ENCODE measurements at places on chromosomes 11 and 22.

GRCh38 chr22:37184380-37184755 is 3.7 kb downstream of the C1QTNF6 start:
- no peak for DNase-seq

GRCh38 chr11:86440305-86440716 is 65.6 kb downstream of the CCDC81 start:
- DNase-seq = no peak

- DNase-seq = no peak
Measured at GRCh38 chr11:102368472-102368871, 21.5 kb downstream of the BIRC2 start.

- DNase-seq = no peak
Measured at GRCh38 chr11:69311767-69312385, 17.9 kb downstream of the MYEOV start.

DNA sequence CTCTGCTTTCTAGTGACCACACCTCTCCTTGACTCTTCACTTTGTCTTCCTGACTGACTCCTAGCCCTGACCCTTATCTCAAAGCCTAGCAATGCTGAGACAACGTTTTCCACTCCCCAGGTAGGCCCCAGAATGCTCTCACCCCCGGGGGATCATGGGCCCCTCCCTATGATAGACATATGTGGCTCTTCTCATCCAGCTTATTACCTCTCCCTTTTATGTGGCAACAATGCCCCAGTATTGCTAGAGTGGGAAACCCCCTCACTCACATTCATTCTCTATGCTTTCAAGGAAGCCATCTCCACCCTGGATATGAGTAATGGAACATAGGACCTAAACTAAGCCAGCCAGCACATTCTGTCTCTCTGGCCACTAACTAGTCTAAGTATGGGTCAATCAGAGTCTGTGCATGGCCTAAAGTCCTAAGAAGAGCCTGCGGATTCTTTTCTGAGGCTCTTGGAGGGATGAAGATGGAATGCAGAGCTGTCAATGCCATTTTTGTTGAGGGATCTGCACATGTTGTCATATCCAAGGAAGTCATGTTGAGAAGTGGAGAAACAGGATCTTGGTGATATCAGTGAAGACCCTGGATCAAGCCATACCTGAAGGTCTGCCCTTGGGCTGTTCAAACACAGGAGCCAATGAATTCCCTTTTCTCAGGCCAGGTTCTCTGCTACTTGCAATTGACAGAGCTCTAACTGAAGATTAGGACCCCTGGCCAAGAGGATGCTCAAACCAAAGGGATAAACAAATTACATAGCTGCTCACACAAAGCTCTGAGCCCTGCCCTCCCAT is 79.8 kb upstream of the GRK3 start:
- no peak for DNase-seq

- DNase-seq = no peak
Measured at GRCh38 chr11:88739524-88739923, 326.3 kb downstream of the GRM5 start.

DNA sequence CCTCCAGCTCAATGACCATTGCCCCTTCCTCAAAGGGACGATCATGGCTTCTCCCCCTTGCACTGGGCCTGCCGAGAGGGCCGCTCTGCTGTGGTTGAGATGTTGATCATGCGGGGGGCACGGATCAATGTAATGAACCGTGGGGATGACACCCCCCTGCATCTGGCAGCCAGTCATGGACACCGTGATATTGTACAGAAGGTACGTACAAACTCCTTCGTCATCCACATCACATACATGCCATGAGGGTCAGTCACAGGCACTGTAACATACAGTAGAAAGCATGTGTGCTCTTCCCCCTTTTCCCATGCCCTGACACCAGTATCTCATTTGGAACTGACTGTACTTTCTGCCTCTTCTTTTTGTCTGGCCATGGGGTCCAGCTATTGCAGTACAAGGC is 4.0 kb downstream of the TAF10 start:
- no peak for DNase-seq

GRCh38 chr11:4044976-4045646 is 49.5 kb upstream of the RRM1 start:
- DNase-seq = no peak

GRCh38 chr22:45082795-45083194 is 73.0 kb upstream of the PHF21B start:
- DNase-seq = no peak

- DNase-seq = no peak
Measured at GRCh38 chr11:126007238-126007637, 55.4 kb downstream of the CDON start.

DNA sequence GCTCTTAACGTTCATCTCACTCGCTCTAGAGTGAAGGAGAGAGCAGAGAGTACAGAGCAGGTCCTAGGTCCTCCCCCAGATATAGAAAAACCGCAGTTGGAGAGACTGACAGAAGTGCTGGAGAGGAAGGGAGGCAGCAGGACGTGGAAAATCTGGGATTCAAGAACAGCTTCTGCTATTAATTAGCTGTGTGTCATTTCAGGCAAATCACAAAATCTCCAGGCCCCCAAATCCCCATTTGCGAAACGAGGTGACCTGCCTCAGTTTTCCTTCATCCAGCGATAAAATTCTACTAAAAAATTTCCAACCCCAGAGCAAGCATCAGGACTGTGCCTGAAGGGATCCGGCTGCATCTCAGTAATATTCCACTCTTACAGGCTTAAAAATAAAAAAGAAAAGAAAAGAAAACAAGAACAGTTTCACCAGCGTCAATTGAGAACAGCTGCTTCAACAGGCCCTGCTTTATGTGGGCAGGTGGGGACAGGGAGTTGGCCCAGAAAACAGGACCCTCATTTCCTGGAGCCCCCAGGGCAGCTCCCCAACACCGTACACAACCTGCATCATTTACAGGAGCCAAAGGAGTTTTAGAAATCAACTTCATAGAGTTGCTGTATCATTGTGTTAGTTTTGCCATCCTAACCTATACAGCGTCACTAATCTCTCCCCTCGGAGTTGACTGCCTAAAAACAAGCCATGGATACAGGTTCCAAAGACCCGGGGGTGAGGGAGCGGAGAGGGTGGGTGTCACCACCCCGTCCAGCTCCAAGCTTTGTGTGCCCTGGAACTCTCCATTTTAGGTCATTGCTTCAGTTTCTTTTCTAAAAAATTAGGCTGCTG is 2.3 kb upstream of the MALAT1 start:
- DNase-seq = no peak

DNA sequence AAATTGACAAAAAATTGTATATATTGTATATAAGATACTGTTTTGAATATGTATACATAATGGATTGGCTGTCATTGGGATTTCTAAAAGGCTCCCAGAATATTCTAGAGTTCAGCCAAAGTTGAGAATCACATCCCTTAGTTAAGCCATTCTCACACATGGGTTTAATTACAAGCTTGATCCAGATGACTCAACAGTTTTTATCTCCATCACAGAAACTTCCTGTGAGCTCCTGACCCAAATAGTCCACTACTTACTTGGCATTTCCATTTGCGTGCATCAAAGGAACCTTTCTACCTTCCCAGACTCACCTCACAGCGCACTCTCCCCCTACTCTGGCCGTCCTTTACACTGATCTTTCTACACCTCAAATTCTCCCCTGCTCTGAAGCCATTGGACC is 184.8 kb upstream of the ARHGAP20 start:
- DNase-seq = no peak

GRCh38 chr11:30453705-30454104 is 130.8 kb downstream of the ARL14EP start:
- no peak for DNase-seq
